ENCODE measurements at places on chromosomes 4 and X.

DNA sequence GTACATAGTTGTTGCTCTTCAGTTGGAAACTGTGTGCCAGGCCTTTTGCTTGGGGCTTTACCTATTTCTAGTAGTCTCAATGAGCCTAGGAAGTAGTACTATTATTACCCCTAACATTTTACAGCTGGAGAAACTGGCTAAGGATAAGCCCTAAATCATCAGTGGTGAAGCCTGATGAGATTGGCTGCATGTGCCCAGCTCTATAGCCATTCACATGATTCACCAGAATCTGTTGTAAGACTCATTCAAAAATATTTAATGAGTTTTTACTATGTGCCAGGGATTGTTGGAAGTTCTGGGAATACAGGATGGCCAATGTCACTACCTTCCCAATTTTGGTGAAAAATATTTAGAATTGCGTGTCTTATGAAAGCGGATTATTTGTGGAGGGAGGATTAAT lies 2.8 kb downstream of the KIT start:
- DNase-seq, result no peak

DNA sequence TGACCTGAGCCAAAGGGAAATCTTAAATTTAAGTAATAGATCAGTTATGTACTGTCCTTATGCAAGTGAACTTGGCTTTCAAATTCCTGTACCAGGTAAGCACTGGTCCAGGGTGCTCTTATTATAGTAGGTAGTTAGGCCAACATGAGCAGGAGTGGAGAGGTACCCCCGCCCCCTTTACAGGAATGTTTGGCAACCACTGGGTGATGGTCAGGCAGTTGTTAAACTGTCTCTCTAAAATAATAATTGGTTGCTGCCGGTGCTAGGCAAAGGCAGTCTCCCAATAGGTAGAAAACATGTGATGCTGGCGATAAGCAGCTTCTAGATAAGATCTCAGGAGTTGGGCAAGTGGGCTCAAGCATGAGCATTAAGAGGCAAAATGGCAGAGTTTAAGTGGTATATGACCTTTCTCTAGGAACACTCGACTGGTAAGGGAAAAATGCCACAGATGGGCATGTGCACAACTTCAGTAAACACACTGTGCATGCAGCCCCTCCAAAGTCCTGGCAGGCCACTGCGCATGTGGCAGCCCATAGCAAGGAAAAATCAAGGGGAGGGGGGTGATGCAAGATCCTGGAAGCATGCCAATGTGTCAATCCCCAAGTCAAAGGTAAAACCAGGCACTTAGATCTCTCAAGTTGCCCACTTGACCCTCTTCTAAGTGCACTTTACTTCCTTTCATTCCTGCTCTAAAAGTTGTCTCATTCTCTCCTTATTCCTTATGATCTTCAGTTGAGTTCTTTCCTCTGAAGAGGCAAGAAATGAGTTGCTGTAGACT lies 1239.7 kb downstream of the C4orf33 start:
- DNase-seq, result no peak

GRCh38 chr4:27096142-27096824 lies 235.6 kb downstream of the STIM2 start:
- DNase-seq, result no peak

GRCh38 chrX:129449148-129449547 lies 74.1 kb downstream of the SMARCA1 start:
- DNase-seq, result no peak

- no peak for DNase-seq
These were observed 96.7 kb upstream of the CBR4 start for GRCh38 chr4:169106696-169107229.

All from NCI-H1105 (cell line).